ENCODE measurements at places on chromosomes 6 and 20.

DNA sequence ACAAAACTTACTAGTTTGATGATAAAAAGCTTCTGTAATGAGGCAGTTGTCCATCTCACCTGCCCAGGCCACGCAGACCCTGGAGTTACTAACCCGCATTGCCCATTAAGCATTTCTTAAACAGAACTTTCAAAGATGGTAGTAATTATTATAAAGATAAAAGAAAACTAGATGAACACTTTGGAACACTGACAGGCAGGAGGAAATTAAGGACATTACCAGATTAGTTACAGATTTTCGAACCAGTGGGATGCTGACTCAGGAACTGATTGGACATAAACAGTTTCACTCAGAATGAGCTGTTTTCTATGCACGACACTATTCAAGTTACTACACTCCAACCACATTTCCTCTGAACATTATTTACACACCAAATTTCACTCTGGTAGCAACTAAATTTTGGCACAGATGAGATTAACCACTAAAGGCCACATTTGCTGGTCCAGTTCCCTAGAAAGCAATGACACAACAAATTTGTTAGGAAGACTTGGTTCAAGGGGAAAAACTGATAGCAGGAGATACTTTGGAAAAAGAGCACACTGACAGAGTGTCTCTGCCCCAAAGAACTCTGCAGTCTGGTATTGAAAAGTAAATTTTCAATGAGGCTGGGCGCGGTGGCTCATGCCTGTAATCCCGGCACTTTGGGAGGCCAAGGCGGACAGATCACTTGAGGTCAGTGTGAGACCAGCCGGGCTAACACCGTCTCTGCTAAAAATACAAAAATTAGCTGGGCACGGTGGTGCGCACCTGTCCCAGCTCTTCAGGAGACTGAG, 3.0 kb downstream of the ROMO1 start:
- no peak for DNase-seq

GRCh38 chr20:25257130-25257529, 9.2 kb downstream of the PYGB start:
- no peak for DNase-seq

- no peak for DNase-seq
Measured at GRCh38 chr20:57566803-57567459, 6.0 kb downstream of the PCK1 start.

DNA sequence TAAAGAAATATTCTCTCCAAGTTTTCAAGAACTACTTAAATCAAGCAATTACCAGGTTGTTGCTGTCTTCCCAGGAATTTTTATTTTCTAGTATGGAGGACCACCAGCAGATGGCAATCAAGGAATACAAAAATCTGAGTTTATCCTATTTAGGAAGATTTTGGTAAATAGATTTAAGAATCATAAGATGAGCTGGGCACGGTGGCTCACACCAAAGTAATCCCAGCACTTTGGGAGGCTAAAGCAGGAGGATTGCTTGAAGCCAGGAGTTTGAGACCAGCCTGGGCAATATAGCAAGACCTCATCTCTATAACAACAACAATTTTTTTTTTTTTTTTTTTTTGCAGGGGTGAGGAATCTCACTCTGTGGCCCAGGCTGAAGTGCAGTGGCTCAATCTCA, 19.3 kb upstream of the SEC63 start:
- DNase-seq, result no peak

- DNase-seq, result no peak
Measured at GRCh38 chr6:116111552-116112528, 11.2 kb downstream of the NT5DC1 start.

- no peak for DNase-seq
Measured at GRCh38 chr6:37047346-37047688, 41.9 kb downstream of the FGD2 start.

- DNase-seq, result no peak
Measured at GRCh38 chr6:126300126-126300525, 39.8 kb upstream of the CENPW start.

- no peak for DNase-seq
Measured at GRCh38 chr6:150685860-150686259, 86.2 kb downstream of the PLEKHG1 start.

- no peak for DNase-seq
Measured at GRCh38 chr20:24690408-24690807, 221.0 kb downstream of the SYNDIG1 start.

DNA sequence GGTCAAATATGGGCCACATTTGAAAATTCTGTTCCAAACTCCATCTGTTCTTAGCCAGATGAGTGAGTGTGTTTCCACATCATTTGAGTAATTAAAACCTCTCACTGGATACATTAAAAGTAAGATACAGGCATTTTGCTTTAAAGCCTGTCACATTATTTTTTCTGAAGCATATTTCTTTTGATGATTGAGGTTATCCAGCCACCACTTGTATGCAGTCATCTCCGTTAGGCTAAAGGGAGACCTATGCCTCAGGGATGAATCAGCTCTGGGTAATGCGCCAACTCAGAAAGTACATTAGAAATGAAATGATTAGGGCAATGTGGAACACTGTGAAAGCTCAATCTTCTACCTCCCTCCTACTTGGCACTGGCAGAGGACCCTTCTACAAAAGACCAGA, 90.7 kb downstream of the SNAP25 start:
- no peak for DNase-seq

DNA sequence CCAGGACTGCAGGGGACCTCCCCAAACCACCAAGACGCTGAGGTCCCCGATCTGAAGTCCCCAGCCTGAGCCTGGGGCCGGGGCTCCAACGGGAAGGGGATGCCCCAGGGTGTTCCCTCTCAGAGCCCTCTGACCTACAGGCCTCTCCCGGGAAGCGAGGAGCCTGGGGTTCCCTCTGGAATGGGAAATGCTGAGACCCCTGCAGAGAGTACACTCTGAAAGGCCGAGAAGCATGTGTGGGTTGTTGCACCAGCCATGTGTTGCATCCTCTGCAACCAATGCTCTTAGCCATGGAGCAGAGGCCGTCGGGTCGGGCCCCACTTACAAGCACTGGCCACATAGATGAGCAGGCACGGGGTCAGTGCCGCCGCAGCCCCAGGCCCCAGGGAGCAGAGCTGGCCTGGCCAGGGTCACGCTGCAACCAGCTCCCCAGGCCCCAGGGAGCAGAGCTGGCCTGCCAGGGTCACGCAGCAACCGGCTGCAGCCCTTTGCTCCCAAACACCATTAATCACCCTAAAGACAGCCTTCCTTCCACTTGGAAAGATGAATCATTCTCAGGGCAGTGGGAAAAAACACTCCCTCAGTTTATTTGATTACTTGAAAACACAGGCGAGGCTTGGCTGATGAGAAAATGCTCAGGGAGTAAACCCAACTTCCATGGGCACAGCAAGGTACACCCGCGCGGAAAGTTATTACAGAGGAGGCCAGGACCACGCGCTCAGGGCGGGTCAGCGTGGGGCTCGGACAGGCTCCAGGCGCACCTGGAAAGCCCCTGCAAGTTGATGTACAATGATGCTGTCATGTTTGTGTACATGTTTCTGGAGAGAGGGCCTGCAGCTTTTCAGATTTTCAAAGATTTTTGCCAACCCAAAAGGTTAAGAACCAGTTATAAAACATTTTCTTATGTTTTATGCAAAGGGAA, 78.0 kb upstream of the AFDN start:
- DNase-seq, result no peak

GRCh38 chr6:12804952-12805645, 88.5 kb downstream of the PHACTR1 start:
- no peak for DNase-seq

- no peak for DNase-seq
Measured at GRCh38 chr6:113289166-113289565, 568.0 kb upstream of the MARCKS start.

DNA sequence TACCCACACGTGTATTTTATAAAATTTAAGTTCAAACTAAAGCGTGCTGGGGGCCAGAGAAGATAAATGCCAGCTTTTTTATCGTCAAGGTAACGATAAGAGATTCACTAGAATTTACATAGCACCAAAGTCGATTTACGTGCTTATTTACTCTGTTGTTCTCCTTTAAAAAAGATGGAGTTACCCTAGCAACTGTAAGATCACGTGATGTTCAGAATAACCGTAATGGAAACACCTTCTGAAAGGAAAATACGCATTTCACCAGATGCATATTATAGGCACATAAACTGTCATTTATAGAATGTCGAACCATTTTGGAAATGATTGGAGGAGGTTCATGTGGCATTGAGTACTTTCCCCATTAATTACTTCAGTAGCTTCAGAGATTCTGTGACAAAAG, 207.6 kb downstream of the TSHZ2 start:
- DNase-seq, result no peak

DNA sequence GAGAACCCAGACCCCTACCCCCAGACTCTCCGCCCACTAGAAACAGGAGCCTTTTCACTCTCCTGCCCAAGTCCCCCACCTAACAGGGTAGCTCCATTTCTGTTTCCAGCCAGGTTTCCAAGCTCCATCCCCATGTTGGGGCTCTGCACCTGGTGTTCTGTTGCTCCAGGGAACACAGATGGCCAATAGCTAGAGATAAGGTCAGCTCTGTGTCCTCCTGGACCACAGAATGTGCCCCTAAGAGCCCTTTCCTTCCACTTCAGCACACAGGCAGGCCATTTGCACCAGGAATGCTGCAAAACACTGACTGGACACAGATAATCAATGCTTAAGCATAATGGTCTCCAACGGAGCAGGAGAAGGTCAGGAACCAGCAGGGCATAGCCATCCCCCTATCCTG, 159.4 kb downstream of the QRSL1 start:
- DNase-seq, result no peak

DNA sequence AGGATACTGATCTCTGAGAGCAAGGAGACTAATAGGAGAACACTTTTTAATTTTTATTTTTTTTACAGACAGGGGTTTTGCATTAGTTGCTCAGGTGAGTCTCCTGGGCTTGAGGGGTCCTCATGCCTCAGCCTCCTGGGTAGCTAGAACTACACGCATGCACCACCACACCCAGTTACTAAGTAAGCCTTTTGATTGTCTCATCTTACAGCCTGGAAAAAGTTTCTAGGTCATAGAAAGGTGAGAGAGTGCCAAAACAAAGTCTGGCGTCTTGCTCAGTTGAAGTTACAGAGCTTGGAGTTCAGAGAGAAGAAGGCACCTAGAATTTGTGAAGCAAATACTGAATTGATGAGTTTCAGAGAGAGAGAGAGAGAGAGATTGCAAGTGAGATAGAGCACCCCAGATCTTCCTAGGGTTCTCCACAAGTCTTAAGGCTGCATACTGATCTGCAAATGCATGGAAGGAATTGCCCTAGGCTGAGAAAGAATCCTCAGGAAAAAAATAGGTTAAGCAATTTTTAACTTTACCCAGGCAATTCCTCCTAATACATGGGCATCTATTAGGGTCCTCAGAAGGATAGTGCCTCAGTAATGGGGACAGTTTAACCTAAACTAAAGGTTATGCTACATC, 37.6 kb upstream of the PHIP start:
- no peak for DNase-seq

- no peak for DNase-seq
Measured at GRCh38 chr6:29917857-29918256, 24.5 kb upstream of the HLA-A start.

DNA sequence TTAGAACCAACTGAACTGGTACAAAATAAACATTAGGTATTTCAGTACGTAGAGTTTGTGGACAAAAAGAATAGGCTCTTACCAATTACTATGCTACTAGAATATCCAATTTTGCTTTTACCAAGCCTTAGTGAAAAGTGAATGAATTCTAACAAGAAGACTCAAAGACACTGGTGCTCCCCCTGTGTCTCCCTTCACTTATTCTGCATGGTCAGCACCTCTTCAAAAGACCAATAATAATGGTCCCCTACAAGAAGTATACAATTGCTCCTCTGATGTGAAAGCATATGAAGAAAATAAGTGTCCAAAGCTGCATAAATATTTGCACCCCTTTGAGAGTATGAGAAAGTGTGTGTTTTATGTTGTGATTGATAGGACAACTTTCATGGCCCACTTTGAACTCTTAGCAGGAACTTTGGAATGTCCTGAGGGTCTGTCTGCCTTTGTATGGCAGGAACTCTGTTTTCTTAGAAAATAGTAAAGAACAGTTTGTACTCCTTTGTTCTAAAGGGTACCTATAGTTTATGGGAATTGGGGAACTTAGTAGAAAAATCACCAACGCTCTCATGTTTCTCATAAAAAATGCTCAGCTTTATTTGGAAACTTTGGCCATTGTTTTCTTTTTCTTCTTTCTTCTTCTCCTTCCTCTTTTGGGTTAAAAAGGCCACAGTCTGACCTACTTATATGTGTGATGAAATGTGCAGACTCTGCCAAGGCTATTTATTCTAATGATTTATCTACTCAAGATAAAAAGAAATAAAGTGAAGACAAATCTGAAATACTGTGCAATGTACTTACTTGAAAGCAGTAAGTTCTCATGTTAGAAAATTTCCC, 352.4 kb downstream of the LAMA2 start:
- no peak for DNase-seq

- DNase-seq, result no peak
Measured at GRCh38 chr6:22098601-22099031, 198.2 kb downstream of the PRL start.

- DNase-seq, result no peak
Measured at GRCh38 chr6:30769088-30769852, 24.9 kb upstream of the IER3 start.

DNA sequence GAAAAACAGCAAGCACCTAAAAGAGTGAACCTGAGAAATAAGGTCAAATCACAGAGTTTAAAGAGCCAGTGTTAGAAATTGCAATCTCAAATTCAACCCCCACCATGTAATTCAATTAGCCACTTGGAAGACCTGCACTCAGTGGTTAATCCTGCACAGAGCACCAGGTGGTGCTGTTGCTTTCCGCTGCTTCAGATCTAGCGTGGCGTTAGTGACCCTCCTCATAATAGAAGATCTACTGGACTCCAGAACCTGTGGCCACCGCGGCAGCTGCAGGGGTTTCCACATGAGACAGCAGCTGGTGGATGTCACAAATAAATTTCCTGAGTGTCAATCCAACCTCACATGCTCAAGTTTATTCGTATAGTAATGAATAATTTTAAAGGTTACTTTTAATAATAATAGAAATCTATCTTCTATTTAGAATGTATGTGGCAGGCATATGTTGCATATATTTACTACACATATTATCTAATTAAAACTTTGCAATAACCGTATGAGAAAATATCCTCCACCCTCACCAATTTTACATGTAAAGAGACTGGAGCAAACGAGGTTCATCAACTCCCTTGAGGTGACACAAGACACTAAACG, 84.4 kb downstream of the SYNE1 start:
- no peak for DNase-seq

DNA sequence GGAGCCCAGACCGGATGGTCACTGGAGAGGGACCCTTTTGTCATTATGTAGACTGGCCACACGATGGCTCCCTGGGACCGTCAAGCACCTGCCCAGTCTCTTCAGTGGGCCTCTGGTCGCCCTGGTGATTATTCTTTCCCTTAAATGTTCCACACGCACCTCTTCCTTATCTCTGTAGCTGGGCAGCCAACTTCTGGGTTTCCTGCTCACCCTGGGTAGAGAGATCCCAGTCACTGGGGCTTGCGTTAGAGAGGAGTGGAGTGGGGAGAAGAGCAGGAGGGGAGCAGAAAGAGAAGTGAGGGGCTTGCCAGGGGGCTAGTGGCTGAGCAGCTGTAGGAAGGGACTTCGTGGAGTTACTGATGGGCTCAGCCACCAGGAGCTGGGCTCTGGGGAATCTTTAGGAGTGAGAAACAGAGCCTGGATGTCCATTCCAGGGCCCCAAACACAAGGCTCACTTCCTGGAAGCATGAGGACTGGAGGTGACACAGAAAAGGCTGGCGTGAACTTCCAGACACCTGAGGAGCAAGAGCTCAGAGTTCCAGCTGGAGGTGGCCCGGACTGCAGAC, 150.1 kb downstream of the DHX35 start:
- no peak for DNase-seq
